ENCODE measurements at places on chromosomes 16 and 17. TPM values are rescaled to one million over a fixed set of nuclear protein-coding genes. Genes with fewer than 3 reads are reported as not detected.
A peak's percentile ranks its signal among the peaks of the same experiment; 100 is the strongest.

DNA sequence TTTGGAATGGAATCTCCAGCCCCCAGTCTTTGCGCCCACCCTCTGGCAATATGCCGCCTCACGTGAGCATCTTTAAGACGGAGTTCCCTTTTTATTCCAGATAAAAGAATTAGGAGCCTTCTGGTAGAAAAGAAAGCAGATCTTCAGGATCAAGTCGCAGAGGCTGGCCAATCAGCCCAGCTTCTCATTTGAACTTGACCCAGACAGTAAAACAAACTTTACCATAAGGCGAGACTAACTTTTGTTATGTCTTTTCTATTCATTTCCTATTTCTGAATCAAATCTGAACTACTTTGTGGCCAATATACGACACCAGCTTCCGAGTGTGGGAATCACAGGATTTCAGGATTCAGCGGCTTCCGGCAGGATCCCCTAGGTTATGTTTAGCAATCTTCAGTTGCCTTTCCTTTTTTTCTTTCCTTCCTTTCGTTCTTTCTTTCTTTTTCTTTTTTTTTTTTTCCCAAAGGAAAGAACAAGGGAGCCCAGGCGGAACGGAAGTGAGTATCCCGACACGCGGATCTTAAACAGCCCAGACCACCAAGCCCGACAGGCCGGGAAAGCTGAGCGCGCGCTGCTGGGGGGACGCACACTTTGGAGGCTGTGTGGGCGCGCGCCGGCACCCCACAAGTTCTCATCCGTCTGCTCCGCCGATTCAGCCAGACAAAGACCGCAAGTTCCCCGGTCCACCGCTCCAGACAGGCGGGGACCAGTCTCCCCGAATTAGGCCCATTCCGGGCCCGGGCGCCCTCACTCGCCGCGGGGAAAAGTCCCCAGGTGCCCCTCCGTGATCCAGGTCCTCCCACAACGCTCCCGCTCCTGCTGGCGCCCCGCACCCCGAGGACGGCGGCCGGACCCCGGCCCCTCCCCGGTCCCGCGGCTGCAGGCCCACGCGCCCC lies 633 bp downstream of the TBC1D16 start:
- peak; percentile 55 for DNase-seq
- peaks cover 5% of the 10 kb centered on the region for H3K36me3 ChIP-seq
- H3K27me3 ChIP-seq: no peaks in the 10 kb centered on the region

DNA sequence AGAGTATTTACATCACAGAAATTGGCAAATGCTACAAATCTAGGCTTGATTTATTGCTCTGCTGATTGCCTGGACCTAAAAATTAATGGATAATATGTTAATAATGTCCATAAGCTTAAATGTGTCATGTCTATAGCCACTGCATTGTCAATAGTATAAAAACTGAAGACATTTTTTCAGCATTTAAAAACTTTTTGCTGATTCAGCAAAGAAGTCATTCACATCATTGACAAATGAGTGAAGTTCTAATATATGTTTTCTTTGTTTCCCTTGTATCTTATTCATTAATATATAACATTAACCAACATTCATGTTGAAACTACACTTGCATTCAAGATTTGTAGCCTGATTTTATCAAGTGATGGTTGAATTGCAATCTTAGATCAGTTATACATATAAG lies 214.7 kb upstream of the XYLT1 start:
- H3K27me3 ChIP-seq: no peaks in the 10 kb centered on the region
- no peak overlapping the region for H3K4me3 ChIP-seq
- H3K27ac ChIP-seq: no peak overlapping the region
- H3K4me1 ChIP-seq: no peaks in the 10 kb centered on the region
- no peak for DNase-seq

DNA sequence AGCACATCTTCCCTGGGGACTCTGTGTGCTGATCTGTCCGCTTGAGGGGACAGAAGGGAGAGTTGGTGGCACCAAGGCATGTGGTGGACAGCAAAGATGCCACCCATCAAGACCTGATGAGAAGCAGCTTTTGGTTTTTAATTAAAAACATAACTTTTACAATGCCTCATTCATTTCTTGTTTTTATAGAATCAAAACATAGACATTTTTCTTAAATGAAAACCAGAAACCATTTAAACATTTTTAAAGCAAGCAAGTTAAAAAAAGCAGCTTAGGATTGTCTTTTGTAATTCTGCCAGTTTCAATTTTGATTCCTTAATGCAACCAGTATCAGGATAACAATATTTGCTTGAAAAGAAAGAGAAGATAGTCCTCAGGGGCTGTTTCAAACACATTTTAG lies 123.7 kb upstream of the AXIN2 start:
- H3K4me3 ChIP-seq: no peak overlapping the region
- DNase-seq: no peak
- H3K4me1 ChIP-seq: peaks cover 6% of the 10 kb centered on the region
- H3K36me3 ChIP-seq: no peaks in the 10 kb centered on the region
- H3K27me3 ChIP-seq: peaks cover 13% of the 10 kb centered on the region
- H3K27ac ChIP-seq: no peak overlapping the region

GRCh38 chr17:64084086-64084939 lies 45.6 kb downstream of the ERN1 start:
- H3K4me3 ChIP-seq: no peak overlapping the region
- H3K36me3 ChIP-seq: no peaks in the 10 kb centered on the region
- H3K4me1 ChIP-seq: peaks cover 12% of the 10 kb centered on the region
- no peak overlapping the region for H3K27ac ChIP-seq
- H3K27me3 ChIP-seq: no peaks in the 10 kb centered on the region
- peak; percentile 27 for DNase-seq

Gene OR1F1
- total RNA-seq: 0.44 TPM

Gene FOXF1
- 0.14 TPM for total RNA-seq

Gene FA2H
- total RNA-seq: 6.6 TPM

Data from WTC11 (cell line).